M059J (cell line): ENCODE measurements at places on chromosomes 2 and 18. TPM values are rescaled to one million over a fixed set of nuclear protein-coding genes. Genes with fewer than 3 reads are reported as not detected.

Gene SIX2
- total RNA-seq = 0.37 TPM in 1 of 2 replicates, not detected in the other

DNA sequence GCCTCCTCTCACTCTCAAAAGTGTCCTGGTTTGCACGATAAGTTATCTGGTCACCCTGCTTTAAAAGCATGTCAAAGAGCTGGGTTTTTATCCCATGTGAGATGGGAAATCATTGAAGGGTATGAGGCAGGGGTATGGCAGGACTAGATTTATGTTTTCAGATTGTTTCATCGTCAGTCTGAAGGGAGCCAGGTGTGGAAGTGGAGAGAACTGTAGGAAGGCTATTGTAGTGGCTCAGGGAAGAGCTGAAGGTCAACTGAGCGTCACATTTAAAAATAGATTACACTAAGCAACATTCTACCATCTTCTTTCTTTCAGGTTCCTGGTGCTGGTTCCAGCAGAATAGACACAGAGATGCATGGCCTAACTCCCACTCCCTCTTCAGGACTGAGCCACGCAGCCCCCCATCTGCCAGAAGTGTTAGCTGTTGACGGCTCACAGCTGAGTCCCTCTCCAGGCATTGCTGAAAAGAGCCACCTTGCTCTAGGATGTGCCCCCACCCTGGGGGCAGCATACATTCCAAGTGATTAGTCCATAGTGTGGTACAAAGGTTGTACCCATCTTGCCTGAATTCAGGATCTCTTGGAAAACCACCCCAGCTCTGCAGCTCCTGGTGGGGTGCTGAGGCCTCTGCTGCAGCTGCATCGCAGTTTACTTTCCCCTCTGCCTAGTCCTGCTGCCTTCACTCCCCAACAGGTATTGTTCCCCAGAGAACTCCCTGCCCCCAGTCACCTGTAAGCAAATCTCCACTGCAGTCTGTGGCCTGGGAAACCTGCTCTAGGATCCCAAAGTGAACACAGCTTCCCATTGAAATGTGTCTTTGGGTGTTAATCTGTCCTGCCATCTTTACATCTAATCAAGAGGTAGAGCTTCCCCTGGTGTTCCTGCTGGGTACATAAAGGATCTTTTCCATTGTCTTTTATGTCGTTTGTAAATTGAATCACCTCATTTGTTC is 79.5 kb upstream of the KLF7 start:
- DNase-seq = no peak

- no peak for DNase-seq
Measured at GRCh38 chr18:45611943-45612342, 3.3 kb upstream of the SLC14A2 start.

DNA sequence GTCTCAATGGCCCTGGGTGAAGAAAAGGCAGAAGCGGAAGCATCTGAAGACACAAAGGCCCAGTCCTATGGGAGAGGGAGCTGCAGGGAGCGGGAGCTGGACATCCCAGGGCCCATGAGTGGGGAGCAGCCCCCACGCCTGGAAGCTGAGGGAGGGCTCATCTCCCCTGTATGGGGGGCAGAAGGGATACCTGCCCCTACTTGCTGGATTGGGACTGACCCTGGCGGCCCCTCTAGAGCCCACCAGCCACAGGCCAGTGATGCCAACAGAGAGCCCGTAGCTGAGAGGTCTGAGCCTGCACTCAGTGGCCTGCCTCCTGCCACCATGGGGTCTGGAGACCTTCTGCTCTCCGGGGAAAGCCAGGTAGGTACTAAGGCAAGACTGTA is 13.2 kb downstream of the CEP68 start:
- DNase-seq = no peak

DNA sequence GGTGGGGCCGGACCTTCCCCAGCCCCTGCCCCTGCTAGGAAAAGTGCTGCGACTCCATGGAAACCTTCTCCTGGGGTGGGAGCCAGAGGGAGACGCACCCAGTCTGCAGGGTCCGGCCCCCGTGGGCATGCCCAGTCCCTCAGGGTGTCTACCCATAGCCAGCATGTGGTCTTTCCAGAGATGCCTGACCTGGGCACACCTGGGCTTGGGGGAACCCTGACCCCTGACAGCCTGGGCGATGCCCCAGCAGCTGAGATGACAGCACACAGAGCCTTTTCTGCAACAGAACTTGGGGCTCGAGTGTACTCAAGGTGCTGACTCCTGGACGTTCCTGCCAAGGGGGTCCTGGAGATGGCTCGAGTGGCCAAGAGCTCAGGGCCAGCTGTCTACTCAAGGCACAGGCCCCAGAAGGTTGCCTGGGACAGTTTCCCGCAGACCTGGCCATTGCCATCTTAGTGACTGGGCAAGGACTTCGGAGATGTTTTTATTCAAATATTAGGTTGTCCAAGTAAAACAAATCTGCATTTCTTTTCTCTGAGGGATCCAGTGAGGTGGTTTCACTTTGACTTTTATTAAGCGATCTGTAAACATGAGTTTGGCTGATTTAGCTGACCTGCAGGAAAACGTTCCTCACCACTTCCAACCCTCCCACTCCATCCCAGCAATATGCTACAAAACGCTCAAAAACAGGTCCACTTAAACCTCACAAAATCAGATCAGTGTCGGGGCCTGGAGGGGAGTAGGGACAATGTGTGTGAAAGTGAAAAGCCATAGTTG is 228.0 kb downstream of the EIPR1 start:
- DNase-seq = no peak
